ENCODE measurements at places on chromosomes 3 and 15.
A peak's percentile ranks its signal among the peaks of the same experiment; 100 is the strongest.

DNA sequence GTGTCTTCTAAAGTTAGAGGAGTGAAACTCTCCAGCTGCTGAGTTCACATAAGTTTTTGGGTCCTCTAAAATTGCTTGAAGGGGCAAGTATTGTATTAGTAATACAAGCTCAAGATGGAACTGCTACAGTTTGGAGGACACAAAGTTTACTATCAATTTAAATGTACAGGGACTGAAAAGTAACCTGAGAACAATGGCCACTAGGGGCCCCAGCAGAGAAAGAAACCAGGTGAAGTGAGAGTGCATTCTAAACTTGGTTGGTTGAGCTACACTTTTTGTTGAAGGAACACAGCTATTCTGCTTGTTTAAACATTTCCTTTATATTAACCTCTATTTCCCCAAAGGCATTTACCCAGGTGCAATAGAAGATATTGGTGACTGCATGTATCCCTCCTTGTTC is 755.5 kb downstream of the GBE1 start:
- DNase-seq, result no peak

- DNase-seq, result no peak
These were observed 36.7 kb upstream of the MRPS22 start for GRCh38 chr3:139307072-139307491.

DNA sequence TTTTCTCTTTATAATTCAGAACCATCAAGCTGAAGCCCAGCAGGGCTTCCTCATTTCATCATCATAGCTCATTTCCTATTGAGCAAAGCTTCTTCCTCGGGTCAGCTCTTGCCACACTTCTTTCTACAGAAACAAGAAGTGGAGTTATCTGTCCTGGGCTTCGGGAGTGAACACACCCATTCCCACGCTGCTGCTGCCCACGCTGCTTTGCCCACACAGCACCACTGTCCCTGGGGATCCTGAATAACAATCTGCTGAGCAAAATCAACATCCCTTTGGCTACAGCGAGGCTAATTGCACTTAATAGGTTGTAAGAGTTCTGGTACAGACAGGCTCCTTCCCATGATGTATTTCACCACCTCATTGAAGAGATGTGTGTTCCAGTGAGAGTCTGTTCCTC is 23.7 kb downstream of the CEP19 start:
- DNase-seq, result peak; percentile 98

- DNase-seq, result no peak
These were observed 95.2 kb downstream of the CHSY1 start for GRCh38 chr15:101156509-101157159.

DNA sequence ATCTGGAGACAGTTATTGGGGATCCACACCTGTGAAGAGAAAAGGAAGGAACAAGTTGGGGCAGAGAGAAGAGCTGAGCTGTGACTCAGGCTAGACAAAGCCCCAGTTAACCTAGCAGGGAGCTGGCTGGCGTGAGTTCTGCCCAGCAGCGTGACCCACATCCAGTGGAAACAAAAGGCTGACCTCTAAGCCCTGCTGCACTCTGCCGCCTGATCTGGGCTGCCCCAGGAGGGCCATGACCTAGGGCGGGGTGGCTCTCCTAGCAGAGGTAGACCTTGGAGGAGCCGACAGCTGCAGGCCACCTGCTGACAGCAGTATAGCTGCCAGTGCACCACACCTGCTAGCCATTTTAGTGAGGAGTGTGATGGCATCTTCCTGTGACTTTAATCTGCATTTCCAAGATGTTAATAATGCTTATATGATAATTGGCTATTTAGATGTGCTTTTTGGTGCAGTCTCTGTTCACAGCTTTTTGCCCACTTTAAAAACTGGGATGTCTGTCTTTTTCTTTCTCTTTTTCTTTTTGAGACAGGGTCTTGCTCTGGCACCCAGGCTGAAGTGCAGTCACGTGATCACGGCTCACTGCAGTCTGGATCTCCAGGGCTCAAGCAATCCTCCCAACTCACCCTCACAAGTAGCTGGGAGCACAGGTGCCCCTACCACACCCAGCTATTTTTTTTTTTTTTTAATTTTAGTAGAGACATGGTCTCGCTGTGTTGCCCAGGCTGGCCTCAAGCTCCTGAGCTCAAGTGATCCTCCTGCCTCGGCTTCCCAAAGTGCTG is 78.1 kb downstream of the LSM3 start:
- no peak for DNase-seq

DNA sequence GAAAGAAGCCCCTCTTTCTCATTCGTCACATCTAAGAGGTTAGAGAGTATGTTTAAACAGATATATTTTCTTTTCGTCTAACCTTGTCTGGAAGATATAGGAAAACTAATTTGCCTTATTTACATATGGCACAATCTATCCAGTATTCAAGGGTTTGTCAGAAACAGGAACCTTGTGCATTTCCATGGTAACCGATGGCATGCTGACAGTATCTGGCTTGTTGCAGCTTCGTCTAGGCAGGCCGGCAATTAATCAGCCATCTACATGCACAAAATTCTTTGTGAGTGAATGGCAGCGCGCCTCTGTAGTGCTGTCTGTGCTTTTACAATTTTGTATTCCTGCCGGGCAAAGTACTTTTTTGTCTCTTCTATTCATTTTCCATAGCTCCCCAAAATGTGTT is 294.0 kb upstream of the SOX2 start:
- no peak for DNase-seq

DNA sequence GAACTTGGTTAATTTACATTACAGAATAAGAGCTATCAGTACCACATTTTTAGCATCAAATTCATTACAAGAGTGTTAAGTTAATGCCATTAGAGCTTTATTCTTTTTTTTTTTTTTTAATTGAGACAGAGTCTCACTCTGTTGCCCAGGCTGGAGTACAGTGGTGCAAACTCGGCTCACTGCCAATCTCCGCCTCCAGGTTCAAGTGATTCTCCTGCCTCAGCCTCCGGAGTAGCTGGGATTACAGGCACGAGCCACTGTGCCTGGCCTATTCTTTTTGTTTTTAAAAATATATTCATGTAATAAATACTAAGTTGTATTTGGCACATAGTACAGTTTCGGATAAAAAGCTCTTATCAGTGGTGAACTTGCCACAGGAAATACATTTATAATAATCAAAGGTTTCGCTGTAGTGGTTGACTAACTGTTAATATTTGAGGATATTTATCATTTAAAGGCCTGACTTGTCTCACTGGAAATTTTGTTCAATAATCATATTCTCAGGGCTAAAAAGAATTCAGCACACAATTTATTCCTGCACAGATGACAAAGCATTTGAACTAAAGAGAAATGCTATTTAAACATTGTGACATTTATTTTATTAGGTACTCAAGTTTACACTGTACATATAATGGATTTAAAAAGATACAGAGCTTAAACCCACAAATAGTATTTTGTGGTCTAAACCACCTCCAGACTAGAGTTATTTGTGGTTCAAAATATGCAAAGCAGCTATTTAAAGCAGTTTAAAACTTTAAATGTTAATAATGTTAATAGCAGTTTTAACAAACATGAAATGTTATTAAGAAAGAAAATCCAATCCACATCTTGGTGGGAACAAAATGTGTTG is 6.1 kb upstream of the LEKR1 start:
- DNase-seq, result no peak

All from inflammatory macrophage treated with lipopolysaccharide for 4 hours (primary cell).